ENCODE measurements at places on chromosomes 16 and 17.

- no peak for DNase-seq
Observed at GRCh38 chr17:27968206-27968732, 74.2 kb upstream of the NLK start.

DNA sequence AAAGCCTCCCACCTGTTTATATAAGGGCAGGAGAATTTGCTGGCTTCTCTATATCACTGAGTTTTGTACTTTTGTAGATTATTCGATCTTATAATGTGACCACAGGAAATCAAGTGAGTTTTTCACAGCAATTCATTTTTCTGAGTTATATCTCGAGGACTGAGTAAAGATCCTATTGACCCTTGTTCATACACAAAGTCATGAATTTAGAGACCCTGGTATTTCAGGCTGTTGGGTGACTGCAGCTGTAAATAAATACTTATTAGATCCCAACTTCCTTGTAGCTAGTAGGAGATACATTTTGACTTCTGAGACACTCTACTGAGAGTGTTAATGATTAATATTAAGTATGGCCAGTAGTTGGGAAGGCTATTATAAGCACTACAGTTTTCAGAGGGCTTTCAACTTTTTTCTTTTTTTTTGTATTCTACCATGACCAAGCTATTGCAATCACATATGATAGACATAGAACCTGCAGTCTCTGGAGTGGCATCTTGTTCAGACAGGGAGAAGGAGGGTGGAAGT is 3.2 kb upstream of the KRT20 start:
- DNase-seq = no peak

GRCh38 chr17:83064732-83065659 is 14.4 kb upstream of the METRNL start:
- no peak for DNase-seq

- DNase-seq = no peak
Observed at GRCh38 chr17:50790618-50791017, 23.3 kb upstream of the ANKRD40CL start.

DNA sequence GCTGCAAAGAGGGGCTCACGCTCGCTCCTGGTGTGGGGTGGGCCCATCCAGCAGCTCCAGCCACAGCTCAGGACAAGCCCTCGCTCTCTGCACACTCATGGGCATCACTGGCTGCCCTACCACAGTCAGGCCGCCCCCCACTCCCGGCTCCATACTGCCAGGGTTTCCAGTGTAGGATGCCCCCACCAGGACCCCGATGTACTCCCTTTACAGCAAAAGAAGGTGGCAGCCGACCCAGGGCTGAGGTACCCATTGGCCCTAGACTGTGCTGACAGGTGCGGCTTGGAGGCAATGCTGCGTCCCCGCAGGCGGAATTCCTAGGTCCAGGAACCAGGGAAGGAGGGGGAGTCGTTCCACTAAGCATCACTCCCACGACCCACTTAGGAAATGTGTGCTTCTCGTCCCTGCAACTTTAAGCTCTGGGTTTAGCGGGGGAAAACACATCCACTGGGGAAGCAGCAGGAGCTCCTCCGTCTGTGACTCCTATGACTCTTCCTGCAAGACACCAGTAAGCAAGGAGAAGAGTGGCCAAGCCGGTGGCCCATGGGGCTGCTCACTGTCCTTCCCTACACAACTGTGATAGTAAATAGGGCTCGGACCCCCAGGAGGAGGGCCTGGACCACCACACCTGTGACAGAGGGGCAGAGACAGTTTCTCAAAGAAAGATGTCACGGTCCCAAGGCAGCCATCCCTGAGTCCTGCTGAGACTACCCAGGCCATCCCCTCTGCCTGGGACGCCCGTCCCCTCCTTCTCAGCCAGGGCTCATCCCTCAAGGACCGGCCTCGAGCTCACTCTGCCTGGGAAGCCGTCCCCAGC is 13.1 kb downstream of the CORO7 start:
- no peak for DNase-seq

- DNase-seq = no peak
Observed at GRCh38 chr17:17384961-17385360, 81.8 kb downstream of the NT5M start.

DNA sequence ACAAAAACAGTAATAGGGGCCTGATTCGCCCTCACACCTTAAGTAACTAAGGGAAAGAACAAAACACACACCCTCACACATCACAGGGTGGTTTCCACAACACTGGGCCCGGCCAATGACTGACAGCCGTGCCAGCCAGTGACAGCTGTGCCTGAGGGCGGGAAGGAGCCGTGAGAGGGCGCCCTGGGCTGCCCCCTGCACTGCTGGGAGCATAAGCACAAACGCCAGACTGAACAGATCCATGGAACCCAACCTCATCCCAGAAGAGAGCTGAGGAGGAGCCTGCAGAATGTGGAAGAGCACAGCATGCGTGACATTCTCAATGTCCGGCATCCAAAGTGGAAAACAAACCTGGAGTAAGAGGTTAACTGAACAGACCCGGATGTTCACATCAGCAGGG is 16.0 kb downstream of the CSNK1D start:
- DNase-seq = no peak

DNA sequence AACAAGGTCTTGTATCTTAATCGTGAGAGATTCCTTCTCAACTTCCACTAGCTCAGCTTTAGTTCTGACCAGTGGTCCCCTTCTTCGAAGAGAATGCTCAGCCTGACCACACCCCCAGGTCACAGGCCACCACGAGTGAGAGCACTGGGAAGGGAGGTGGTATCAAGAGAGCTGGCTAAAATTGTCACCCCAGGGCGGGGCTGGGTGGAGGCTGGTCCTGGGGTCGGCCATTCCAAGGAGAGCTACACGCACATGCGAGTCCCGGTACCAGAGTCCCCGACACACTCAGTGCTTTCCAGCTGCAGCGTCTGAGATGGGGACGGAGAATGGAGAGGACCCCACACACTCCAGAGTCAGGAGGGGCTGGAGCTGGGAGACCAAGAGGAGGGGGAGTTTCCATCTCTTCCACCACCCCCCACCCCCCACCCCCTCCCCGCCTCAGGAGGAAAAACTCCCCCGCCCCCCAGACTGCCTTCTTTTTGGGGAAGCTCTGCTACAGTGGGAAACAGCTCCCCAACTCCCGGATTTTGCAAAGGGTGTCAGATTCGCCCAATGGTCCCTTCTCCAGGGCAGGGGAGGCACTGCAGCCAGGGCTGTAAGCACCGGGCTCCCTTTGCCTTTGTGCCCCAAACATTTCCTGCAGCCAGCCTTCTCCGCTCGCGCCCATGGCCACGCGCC is 1.6 kb downstream of the C1QL1 start:
- DNase-seq = no peak

DNA sequence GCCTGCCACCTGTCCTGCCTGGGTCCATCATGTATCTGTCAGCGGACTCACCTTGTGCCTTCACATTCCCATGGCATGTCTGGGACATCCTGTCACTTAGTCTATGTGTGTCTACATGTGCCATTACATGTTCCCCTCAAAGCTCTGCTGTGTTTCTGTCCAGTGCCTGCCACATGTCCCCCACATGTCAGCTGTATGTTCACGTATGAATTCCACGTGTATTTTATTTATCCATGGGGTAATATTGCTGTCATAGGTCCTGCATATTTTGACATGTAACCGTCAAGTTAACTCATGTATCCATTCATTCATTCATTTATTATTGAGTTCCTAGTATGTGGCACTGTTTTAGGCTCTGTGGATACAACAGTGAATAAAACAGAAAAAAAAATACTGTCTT is 20.8 kb downstream of the TMEM92 start:
- DNase-seq = no peak

GRCh38 chr16:57051696-57052228 is 40.6 kb upstream of the CPNE2 start:
- no peak for DNase-seq

GRCh38 chr16:20727181-20727580 is 14.4 kb downstream of the THUMPD1 start:
- no peak for DNase-seq

DNA sequence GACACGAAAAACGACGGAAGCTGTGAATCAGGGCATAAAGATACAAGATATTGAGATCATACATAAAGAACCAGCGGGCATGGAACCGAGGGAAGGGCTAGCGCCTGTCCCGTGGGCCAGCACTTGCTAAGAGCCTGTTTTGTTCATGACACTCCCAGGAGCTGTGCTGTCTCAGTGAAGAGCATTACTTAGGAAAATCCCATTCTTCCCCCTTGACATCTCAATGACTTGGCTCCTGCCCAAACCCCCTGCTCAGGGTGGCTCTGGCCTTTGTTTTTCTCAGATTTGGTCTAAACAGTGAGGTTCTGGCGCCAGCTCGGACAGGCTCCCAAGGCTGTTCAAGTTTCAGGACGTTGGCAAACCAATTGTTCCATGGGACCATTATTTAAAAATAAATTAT is 79.1 kb upstream of the SEC14L1 start:
- DNase-seq = peak; percentile 37

DNA sequence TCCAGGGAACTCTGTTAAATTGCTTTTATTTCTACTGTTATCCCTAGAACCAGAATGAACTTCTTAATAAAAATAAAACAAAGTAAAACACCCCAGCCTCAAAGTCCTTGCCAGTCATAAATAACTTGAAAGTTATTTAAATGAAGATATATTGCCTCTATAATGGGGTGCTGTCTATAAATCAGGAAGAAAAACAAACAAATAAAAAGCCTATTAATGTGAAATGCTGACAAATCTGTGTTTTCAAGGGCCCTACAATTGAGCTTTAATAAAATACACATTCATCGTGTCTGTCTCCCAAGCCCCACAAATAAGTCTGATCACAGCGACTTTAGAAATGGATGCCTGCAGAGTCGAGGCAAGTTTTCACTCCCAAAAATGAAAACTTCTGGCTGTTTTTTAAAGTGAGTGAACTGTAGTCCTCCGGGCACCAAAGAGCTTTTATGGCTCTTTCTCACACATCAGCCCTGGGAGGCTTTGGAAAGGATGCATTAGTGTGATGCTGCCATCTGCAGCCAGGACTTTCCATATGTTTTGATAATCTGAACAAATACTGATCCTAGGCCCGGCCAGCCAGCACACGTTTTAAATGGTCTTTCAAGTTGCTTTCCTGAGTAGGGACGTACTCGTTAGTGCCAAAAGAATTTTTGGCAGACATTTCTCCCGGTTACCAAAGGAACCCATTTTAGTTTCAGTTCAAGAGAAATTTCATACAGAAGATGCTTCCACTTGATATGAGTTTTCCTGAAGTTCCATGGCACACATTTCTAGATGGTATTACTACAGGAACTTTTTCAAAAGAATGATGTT is 16.3 kb downstream of the NACA2 start:
- peak; percentile 18 for DNase-seq

GRCh38 chr16:23642246-23642774 is 1.0 kb downstream of the DCTN5 start:
- no peak for DNase-seq

- DNase-seq = no peak
Observed at GRCh38 chr17:9291912-9292560, 270.7 kb downstream of the NTN1 start.

GRCh38 chr16:70151391-70151790 is 22.2 kb upstream of the CLEC18C start:
- DNase-seq = no peak

DNA sequence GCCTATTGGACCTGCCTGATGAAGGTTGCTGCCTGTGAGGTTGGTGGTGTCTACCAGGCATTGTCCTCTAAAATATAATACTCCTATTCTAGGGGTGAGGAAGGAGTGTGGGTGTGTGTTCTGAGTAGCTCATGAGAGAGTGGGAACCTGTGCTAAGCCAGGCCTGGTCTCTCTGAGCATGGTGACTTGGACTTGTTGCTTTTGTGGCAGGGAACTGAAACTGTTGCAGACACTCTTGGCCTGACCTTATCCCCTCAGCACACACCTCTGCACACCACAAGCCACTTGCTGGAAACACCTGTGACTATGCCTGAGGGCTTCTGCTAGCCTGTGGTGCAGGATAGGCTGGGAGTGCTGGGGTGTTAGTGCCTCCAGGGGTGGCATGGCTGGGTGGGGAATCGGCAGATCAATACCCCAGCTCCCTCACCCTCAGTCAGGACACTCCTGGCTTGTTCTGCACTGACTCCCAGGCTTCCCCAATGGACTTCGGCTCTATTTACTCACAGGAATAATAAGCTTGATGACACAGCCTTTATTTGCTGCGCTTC is 29.9 kb downstream of the PLCG2 start:
- no peak for DNase-seq

DNA sequence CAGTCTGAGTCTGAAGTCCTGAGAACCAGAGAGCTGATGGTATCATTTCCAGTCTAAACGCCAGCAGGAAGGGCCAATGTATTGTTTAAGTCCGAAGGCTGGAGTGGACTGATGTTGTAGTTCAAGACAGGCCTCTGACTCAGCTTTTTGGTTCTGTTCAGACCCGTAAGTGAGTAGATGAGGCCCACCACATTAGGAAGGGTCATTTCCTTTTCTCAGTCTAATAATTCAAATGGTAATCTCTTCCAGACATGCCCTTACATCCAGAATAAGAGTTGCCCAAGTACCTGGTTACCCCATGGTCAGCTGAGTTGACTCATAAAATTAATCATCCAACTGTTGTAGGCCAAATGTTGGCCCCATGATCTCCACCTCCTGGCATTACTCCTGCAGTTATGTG is 442.6 kb upstream of the HSBP1 start:
- DNase-seq = no peak

DNA sequence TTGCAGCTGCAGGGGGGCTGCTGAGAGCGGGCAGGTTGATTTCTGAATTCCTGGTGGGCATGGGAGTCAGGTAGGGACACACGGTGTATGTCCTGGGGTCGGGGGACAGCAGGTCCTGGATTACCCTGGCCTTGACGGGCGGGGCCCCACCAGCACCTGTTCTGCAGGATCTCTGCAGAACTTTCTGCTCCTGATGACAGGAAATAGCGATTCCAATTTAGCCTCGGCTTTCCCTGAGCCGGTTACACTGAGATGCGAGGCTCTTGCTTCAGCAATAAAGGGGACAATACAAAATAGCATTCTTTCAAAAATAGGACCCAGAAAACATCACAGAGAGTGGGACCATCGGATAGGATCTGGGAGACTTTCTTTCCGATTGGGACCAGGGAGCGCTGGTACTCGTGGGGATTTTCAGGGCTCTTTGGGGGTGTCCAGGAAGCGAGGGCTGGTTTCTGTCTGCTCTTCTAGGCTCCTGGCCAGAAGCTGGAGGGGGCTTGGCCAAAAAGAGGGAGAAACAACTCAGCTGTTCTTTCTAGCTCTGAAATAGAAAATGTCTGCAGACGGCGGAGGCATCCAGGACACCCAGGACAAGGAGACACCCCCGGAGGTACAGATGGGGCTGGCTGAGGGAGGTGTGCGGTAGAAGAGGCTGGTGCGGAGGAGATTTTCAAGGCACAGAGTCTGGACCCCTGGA is 642 bp downstream of the ZNF205 start:
- DNase-seq = no peak

GRCh38 chr17:82031303-82031884 is at the start of gene RAC3:
RAC3 (plus strand) TSS chr17:82031678; CDS start chr17:82031762, 84 bp downstream.
- DNase-seq = no peak

GRCh38 chr17:733743-734142 is 1.3 kb downstream of the TLCD3A start:
- no peak for DNase-seq

GRCh38 chr16:30028438-30029076 is 2.5 kb downstream of the TLCD3B start:
- no peak for DNase-seq

DNA sequence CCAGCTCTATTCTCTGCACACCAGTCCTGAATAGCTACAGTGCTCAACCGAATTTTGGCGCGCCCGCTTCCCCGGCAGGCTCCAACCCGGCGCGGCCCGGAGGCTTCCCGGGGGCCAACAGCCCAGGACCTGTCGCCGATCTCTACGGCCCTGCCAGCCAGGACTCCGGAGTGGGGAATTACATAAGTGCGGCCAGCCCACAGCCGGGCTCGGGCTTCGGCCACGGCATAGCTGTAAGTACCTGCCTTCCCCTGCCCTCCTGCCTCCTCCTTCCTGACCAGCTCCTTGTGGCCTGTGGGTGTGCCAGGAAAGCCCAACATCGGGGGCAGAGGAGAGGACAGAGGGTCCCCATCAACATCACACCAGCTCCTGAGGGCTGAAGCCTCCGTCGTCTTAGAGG is 70.2 kb downstream of the CCDC182 start:
- no peak for DNase-seq
